Right ventricle myocardium inferior (tissue), 1 donor: ENCODE measurements at places on chromosomes 1 and 21. TPM values are rescaled to one million over a fixed set of nuclear protein-coding genes. Genes with fewer than 3 reads are reported as not detected.
A peak's percentile ranks its signal among the peaks of the same experiment; 100 is the strongest.

DNA sequence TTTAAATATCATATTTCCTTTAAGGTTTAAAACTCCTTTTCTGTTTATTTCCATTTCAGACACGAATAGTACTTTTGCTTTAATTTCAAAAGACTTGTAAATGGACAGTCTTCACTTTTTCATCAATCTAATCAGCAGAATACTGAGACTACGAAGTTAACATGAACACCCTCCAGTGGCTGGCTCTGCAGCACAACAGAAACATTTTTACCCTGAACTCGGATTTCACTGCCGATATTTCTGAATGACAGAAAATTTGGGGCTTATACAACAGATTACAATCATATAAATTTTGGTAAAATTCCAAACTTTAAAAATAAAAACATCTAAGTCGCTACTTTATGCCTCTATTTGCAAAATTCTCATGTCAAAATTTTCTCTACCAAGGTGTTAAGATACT is 86.2 kb downstream of the AKT3 start:
- DNase-seq, result no peak

GRCh38 chr21:44779417-44780136 is 22.0 kb downstream of the UBE2G2 start:
- no peak for DNase-seq

Gene MAP10
- 3.3 TPM for total RNA-seq

- no peak for DNase-seq
Observed at GRCh38 chr21:37061926-37062592, 10.8 kb downstream of the PIGP start.

- DNase-seq, result no peak
Observed at GRCh38 chr1:66618390-66618789, 84.4 kb downstream of the SGIP1 start.

Gene SPATA1
- 0.92 TPM for total RNA-seq

- DNase-seq, result no peak
Observed at GRCh38 chr1:228314315-228314657, 92.3 kb downstream of the TRIM11 start.

- DNase-seq, result no peak
Observed at GRCh38 chr1:38962113-38962512, 20.5 kb upstream of the RHBDL2 start.

Gene OPRD1
- total RNA-seq, result not detected

DNA sequence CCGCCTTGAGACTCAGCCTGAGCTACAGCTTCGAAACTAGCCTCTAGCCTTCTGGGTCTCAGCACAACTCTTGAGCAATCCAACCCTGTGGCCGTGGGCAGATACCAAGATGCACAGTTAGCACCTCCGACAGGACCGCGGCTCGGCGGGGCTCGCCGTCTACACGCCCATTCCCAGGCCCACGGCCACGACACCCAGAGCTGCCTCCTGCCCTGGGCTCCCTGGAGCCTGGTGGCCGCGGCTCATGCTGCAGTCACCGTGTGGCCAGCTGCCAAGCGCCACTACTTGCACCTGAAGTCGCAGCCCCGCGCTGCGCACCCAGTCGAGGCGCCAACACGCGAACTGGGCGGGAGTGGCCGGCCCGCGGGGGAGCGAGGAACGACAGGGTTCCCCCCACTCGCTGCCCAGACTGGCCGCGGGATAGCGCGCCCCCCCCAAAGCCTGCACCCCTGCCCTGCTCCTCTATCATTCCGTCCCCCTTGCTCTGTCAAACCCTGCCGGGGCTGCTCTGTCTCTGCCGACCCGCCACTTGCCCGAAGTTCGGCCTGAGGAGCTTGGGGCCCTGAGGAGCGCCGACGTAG is 729 bp upstream of the CDCA8 start:
- peak; percentile 80 for DNase-seq

Gene SPRR2F
- not detected for total RNA-seq

DNA sequence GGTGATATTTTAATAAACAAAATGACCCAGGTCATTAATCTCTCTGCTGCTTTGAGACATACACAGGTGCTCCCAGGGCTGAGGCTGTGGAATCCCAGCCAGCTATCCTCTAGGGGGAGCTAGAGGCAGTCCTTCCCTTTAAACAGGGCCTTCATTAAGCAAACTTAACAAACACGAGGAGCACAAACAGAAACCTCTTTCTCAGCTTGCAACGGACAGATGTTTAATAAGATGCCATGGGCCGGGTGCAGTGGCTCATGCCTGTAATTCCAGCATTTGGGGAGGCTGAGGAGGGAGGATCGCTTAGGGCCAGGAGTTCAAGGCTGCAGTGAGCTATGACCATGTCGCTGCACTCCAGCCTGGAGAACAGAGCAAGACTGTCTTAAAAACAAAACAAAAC is 106.7 kb downstream of the HIVEP3 start:
- no peak for DNase-seq

DNA sequence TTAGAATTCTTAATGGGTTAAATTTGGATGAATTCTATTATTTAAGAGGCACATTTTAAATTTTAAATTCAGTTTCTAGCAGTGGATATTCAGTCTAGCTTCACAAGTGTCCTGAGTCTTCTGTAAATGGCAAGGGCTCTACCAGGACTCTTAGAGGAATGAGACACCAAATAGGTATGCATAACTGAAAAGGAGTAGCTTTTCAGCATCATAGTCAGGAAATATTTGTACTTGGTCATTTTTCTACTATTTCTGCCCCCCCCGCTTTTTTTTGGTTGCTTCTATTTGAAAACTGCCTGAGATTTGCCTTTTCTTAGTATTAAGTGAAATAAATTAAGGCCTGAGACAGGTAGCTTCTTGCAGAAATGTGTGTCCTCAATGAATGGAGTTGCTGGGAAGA is 80.2 kb downstream of the MAST2 start:
- DNase-seq, result no peak

Gene LAMTOR2
- total RNA-seq, result 63.8 TPM

Gene CLCN6
- 15.7 TPM for total RNA-seq

Gene MTARC2
- 27.4 TPM for total RNA-seq
